Daoy (cell line): ENCODE measurements at places on chromosomes 1 and 21. TPM values are rescaled to one million over a fixed set of nuclear protein-coding genes. Genes with fewer than 3 reads are reported as not detected.

DNA sequence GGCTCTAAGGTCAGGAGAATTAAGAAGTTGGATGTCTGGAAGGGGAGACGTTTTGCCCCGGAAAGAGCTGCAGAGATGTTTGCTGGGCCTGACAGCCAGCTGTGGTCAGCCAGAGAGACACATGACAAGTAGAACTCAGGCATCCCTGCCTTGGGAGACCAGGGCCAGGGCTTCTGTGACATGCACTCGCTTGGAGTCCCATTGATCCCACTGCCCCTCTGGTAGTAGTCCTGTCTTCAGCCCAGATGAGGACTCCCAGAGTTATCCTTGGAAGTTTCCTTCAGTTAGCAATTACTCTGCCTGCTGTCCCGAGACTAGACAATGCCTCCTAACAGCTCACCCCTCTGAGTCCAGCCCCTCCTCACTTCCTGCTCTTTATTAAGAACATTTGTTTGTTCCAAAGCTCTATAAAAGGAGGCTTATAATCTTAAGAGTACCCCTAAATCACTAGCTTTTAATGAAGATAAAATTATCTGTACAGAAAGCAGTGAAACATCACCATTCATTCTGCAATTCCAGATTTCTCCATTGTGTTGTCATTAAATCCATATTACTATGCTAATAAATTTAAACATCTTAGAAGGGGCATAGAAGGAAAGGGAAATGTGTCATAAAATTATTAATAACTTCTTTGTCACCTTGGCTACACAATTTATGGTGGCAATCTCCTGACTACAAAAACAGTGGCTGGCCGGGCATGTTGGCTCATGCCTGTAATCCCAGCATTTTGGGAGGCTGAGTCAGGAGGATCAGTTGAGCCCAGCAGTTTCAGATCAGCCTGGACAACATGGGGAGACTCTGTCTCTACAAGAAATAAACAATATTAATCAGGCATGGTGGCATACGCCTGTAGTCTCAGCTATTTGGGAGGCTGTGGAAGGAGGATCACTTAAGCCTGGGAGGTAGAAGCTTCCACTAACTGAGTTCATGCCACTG, 94.2 kb downstream of the KCNK1 start:
- DNase-seq = no peak

DNA sequence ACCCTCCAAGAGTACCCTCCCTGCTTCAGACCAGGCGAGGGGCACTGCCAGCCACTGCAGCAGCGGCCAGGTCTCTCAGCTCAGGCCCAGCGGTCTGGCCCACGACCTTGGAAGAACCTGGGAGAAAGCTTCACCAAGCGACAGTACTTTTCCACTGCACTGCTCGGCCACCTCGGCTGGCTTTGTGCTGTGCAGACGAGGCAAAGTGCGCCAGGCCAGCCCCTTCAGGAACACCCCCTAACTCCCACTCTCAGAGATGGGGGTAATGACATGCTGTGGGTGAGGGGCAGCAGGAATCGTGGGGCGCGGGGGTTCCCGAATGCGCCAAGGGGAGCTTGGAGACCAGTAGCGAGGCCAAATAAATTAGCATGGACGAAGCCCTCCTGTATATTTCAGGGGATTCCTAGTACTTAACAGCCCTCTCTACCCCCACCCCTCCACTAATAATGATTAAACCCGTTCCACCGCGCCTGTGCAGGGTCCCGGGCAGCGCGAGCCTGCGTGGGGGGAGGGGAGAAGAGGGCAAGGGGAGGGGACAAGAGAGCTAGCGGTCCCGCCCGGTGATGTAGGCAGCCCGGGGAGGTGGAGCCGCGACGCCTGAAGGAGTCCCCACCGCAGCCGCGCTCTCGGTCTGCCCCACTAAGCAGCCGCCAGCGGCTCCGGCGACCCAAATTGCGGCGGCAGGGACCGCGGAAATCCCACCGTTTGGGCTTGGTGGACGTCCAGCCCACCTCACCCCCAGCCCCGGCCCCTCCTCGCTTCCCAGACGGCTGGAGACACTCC, at the start of gene FAM43B:
FAM43B (plus strand) TSS at position 629 of the 783 bp plus-strand sequence. CDS start 401 bp downstream, outside the sequence.
- DNase-seq = peak; percentile 66

Gene TFF2
- not detected in 2 replicates for total RNA-seq

Gene C1QC
- not detected in 2 replicates for total RNA-seq

Gene AADACL4
- not detected in 2 replicates for total RNA-seq

DNA sequence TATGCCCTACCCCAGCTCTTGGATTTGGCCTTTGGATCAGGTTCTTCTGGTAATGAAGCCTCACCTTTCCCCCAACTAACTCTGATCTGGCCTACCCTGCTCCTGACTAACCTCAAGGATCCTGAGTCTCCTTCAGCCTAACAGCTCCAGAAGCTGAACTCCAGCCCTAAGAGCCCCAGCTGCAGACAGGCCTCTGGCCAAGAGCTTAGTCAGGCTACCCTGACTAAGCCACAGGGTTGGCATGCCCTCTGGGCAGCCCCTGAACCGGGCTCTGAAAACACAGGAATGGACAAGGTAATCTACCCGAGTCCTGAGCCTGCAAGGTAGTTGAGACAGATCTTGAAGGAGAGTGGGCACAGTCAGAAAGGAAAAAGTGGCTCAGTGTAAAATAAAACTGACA, 29.4 kb downstream of the COA7 start:
- DNase-seq = peak; percentile 36

GRCh38 chr1:143698016-143698415, 273.8 kb downstream of the FAM72C start:
- DNase-seq = peak; percentile 33

Gene OLFML3
- 2.3 and 2.4 TPM in 2 replicates for total RNA-seq

GRCh38 chr1:228381356-228381755, 25.3 kb downstream of the TRIM11 start:
- no peak for DNase-seq

- DNase-seq = no peak
These were observed 18.2 kb downstream of the ITGB2 start for GRCh38 chr21:44902268-44903049.

GRCh38 chr1:11037740-11038182, 9.3 kb downstream of the MASP2 start:
- DNase-seq = peak; percentile 86

DNA sequence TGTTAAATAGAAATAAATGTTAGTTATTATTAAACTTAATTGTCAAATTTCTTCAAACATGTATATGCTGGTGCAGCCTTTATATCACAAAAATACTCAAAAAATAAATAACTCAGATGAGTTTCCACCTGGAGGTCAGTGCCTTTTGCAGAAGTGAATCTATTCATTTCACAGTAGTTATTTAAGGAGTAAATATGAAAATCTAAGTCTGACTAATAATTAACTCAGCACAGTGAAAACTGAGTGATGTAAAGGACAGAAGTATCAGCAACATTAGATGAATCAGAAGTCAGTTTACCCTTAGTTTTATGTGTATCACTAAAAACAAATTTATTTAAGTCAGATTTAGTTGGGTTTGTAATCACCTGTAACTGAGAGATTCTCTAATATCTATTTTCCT, 2135.4 kb downstream of the MRPL39 start:
- DNase-seq = no peak

GRCh38 chr21:26912466-26912865, 54.4 kb downstream of the ADAMTS5 start:
- DNase-seq = no peak

DNA sequence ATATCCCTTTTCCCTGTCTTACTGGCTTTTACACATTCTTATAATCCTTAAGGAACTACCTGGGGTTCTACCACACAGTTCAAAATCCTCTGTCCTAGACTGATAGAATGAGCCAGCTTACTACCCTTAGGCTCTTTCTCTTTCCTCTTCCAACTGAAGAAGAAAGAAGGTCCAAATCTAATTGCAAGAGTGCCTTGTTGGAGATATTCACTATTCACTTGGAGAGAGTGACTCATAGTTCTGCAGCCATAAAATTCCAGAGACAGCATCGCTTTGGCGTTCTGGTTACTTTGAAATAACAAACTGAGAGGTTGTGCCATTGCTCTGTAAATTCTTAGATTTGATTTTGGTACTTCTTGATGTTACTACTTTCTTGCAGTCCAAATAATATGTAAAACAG, 4.2 kb downstream of the CADM3 start:
- no peak for DNase-seq

Gene SPRR1B
- not detected in 2 replicates for total RNA-seq

Gene CAPN8
- total RNA-seq = not detected in 2 replicates

Gene CYP4A11
- not detected in 2 replicates for total RNA-seq

Gene CD1E
- total RNA-seq = not detected in 2 replicates

GRCh38 chr21:45471525-45472221, 66.7 kb downstream of the COL18A1 start:
- no peak for DNase-seq

DNA sequence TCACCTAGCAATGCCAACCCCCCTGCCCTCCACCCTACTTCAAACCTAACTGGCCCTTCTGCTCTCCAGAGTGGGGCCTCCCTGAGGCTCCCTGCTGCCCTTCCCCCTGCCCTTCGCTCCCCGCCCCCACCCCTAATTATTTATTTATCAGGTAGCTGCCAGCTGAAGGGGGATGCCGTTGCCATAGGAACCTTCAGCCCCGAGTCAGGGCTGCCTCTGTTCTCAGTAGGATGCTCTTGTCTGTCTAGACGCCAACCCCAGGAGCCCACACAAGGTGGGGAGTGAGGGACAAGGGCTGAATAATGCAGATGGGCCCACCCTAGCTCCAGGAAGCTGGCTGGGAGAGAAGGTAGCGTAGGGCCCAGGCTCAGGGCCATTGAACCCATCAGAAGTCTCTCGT, 41.1 kb downstream of the NKAIN1 start:
- no peak for DNase-seq

GRCh38 chr1:15187175-15188129, 33.9 kb downstream of the TMEM51 start:
- no peak for DNase-seq

- no peak for DNase-seq
These were observed 453.0 kb downstream of the NEGR1 start for GRCh38 chr1:71829346-71829745.

DNA sequence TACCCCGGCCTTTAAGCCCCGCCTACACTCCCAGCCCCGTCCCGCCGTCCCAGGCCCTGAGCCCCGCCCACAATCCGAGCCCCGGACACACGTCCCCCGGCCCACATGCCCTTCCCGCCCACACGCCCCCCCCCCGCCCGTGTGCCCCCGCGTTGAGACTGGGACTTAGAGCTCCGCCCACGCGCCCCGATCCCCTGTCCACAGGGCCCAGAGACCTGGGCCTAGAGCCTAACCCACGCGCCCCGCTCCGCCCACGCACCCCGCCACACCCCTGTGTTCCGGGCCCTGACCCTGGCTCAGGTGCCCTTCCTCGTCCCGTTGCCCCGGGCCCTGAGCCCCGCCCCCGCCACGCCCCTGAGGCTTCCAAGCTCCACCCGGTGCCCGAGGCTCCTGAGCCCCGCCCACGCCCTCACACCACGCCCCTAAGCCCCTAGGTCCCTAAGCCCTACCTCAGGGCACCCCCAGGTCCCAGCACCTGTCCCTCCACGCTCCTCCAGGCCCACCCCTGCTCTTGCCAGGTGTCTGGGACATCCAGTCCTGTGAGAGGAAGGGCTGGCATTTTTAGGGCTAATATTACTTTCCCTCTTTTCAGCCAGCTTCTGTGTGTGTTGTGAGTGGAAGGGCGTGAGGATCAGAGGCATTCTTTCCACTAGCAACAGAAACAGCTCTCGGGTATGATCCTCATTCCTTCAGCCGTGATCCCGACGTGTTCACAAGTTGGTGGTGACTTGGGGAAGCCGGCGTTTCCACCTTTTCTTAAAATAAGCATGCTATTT, 552 bp upstream of the GPR157 start:
- peak; percentile 87 for DNase-seq

Gene PALMD
- 2.7 and 4.2 TPM in 2 replicates for total RNA-seq

GRCh38 chr1:9241891-9242290, 7.3 kb downstream of the H6PD start:
- no peak for DNase-seq

- no peak for DNase-seq
These were observed 6.0 kb downstream of the CZIB start for GRCh38 chr1:53214376-53214940.

Gene PGBD5
- 1.0 and 3.6 TPM in 2 replicates for total RNA-seq

- DNase-seq = peak; percentile 75
These were observed 1.8 kb downstream of the PTTG1IP start for GRCh38 chr21:44871576-44872269.
